ENCODE measurements at places on chromosomes 7 and 10.

DNA sequence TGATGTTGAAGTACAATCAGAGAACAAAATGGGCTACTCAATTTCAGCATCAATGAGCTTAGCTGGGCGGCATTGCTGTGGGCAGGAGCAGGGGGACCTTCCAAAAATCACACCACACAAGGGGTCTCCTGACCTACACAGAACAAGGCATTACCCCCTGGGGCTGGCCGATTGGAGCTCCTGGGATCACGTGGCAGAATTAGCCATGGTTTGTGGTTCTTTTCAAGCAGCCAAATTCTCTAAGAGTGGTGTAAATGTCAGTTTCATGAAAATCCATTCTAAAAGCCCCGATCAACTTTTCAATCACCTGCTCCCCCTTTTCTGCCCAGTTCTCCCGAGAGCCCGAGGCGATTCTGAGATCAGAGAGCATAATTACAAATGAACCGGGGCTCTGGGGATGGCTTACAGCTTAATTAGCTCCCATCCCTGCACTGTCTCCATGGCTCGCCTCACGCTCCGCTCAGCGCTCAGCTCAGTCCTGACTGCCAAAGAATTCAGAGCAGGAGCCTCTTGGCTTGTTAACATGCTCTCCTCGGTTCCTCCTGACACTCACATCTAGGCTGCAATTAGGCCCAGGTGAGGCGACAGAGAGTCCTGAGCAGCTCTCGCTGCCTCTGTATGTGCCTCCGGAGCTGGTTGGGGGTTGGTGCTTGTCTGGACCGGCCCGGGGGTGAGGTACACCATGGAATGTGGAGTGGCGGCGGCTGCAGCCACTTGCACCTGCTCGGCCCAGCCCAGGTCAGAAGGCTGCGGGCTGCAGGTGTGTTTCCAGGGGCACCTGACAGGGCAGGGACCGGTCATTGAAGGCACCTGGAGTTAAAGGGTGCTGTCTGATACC lies 111.8 kb downstream of the WDR11 start:
- DNase-seq: no peak

DNA sequence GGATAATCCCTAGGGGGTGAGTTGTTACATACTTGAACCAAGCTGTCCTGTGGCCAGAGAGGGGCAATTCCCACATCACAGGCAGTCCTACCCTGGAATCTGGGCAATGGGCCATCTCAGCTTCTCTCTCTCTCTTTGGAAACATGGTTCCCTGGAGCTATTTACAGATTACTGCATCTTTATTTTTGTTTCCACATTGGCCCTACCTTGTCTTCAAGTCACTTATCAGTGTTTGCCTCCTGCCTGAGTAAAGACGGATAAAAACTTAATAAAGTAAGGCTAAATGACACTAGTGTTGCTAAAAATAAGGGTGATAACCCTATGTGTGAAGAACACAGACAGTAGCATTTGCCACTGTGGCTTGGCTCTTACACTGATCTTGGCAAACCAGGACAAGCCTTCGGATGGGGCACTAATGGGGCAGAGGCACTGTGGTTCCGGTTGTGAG lies 228.2 kb downstream of the GFRA1 start:
- no peak for DNase-seq

GRCh38 chr7:73972614-73973013 lies 55.4 kb upstream of the ELN start:
- DNase-seq: no peak

- DNase-seq: no peak
Observed at GRCh38 chr10:124005991-124006392, 87.4 kb downstream of the CHST15 start.

- DNase-seq: no peak
Observed at GRCh38 chr7:132533916-132534315, 42.4 kb downstream of the PLXNA4 start.

Measured in substantia nigra (tissue), 51 donors.